Jurkat, Clone E6-1 (cell line): ENCODE measurements at places on chromosomes 6 and 20.
A peak's percentile ranks its signal among the peaks of the same experiment; 100 is the strongest.

- DNase-seq: no peak
Observed at GRCh38 chr6:31725502-31726350, 2.6 kb downstream of the MPIG6B start.

DNA sequence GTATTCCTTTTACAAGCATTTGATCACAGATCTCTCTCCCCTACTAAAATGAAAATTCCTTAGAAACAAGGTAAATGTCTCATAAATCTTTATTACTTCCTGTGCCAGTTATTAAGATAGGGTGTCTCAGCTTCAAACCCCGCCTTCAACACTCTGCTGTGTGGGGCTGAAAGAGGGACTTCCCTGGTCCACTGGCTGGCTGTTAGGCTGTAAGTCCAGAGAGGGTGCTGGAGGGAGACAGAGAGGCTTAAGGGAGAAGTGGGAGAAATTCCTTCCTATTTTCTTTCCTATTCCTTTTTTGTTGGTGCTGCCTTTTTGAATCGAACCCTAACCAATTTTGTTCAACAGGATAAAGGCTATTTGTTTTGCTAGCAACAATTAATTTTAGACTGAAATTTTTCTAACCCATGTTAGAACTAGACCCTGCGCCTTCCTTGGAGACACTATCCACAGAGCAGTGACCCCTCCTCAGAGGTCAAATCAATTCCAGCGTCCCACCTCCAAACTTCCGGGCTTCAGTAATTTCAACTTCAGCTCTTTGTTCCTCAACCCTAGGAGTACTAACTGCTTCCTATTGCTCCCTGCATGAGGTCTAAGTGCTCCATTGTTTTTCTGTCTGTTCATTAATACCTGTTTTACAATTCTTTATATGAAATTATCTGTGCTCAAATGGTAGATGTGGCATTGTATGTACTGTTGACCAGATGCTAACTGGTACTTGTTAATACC, 207.5 kb upstream of the OPRM1 start:
- no peak for DNase-seq

DNA sequence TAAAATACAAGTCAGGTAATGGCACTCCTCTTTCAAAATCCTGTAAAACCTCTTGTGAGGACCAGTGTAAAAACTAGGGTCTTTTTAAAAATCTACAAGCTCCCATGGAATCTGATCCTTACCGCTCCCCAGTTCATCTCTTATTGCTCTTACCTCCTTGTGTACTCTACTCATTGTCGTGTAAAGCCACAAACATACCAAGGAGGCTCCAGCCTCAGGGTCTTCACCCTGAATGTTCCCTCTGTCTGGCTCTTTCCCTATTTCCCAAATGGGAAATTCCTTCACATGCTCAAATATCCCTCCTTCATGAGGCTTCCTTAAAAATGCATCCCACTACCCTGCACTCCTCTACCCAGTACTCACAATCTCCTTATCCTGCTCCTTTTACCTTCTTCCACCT, 67.1 kb downstream of the TASP1 start:
- no peak for DNase-seq

- no peak for DNase-seq
Observed at GRCh38 chr20:57445298-57445697, 54.1 kb downstream of the RBM38 start.

- no peak for DNase-seq
Observed at GRCh38 chr6:40349123-40349900, 237.9 kb downstream of the LRFN2 start.

DNA sequence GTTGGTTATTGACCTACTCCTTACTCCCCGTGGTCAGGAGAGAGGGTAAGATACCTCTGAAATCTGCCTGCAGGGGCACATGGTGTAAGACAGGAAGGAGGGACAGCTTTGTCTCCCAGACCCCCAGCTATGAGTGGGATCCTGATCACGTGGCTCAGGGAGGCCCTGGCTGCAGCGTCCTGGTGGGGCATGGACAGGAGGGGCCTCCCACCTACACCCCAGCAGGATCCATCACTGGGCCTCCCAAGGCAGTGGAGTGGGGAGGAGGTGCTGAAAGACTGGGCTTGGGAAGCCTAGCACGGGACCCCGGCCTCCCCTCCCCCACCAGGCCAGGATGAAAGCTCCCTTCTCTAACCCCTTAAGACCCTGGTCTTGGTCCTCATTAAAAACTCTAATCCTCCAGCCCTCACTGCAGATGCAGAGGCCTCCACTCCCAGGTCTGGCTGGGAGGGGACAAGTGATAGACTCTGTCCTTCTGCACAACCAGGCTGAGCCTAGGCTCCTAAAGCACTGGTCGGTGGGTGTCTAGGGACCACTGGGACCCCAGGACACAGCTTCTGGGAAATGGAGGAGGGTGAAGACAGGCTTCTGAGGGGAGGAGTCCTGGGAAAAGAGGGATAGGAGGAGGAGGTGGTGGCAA, 29.6 kb upstream of the VEGFA start:
- no peak for DNase-seq

- peak; percentile 58 for DNase-seq
Observed at GRCh38 chr6:135183002-135183531, 2.0 kb downstream of the MYB start.

DNA sequence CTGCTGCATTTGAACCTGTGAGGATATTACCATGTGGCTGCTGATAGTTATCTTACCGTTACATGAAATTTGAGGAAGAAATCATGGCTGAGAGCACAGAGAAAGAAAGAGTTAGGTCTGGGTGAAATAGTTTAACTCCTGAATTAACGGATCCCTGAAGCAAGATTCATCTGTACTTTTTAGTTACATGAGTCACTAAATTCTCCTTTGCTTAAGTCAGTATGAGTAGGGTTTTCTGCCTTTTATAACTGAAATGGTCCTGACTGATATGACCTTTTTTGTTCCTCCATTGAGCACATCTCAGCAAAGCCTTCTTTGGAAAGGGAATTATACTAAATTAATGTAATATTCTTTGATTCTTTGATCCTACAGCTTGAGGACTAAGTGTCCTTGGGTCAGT, 333.3 kb upstream of the ZFP64 start:
- no peak for DNase-seq

GRCh38 chr6:142945446-142946180, 637 bp upstream of the HIVEP2 start:
- DNase-seq: no peak

DNA sequence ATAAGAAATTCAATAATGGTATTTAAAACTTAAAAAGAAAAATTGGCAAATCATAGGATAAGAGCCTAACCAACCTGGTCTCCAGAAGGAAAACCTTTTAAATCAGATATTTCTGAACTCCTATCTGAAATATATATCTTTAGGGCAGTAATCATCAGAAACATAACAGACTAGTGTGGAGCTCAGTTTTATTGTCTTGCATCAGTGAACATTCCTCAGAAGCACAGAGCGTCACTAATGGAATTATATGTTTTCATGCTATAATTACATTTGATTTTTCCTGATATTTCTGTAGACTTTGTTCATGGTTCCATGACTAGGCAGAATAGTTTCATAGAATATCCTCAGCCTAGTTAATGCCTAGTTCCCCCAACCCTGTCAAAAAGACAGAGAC, 262.2 kb downstream of the EYA4 start:
- DNase-seq: no peak

GRCh38 chr6:135540207-135540840, 42.8 kb upstream of the AHI1 start:
- no peak for DNase-seq

DNA sequence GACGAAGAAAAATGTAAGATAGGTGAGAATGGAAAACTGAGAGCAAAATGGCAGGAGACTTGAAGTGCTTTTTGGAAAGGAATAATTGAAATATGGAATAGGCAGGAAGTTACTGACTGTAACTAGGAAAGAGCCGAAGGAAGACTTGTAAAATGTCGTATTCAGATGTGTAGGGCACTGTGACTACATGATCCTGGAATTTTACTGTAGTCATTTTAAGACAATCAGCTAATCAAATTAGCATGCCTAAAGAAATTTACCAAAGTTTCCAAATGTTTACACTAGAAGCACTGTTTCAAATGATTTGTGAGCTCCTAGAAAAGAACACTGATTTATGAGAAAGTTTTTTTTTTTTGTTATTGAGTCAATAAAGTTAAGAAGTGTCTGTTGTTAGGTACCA, 21.2 kb upstream of the ADIG start:
- DNase-seq: no peak

GRCh38 chr6:146984251-146984924, 219.8 kb upstream of the STXBP5 start:
- DNase-seq: no peak

DNA sequence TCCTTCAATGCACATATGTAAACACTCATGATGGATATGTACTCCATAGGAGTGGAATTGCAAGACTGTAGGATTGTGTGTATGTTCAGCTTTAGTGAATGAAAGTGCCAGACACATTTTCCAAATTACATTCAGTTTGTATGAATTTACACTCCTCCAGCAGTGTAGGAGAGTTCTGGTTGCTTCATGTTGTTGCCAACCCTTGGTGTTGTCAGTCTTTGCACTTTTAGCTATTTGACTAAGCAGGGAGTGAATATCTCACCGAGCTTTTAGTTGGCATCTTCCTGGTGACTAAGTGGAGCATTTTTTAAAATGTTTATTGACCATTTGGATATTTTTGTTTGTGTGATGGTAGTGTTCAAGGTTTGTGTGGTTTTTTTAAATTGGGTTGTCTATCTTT, 23.9 kb downstream of the NKX2-4 start:
- DNase-seq: no peak

- DNase-seq: no peak
Observed at GRCh38 chr20:57313951-57314350, 15.7 kb upstream of the SPO11 start.

GRCh38 chr20:45087097-45087790, 13.7 kb downstream of the KCNS1 start:
- no peak for DNase-seq
